ENCODE measurements at places on chromosomes 3 and 15.

DNA sequence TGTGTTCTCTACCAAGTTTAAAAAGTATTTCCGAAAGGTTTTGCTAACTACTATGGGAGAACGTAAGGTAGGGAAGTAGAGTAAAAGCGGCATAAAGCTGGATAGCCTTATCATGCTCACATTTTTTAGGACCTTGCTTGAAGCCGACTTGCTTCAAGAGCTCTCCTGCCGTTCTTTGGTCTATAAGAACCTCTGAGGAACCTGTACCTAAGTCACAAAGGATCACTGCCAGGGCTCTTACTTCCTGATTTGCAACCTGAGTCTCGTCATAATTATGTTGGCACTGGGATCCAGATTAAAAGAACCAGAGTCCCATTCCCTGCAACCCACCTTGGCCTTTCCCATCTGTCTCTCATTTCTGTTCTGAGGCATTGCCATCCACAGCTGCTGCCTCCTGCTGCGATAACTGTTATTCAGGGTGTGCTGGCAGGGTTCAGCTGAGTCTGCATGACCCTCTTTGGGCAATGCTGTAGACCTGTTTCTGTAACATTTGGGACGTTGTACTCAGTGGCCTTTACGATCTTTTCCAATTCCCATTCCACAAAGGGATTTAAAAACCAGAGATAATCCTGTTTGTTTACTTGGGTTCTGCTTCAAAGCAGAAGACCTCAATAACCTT, 131.0 kb upstream of the UMPS start:
- no peak for DNase-seq

- DNase-seq, result peak; percentile 80
Observed at GRCh38 chr15:48868536-48868935, 9.4 kb upstream of the EID1 start.

DNA sequence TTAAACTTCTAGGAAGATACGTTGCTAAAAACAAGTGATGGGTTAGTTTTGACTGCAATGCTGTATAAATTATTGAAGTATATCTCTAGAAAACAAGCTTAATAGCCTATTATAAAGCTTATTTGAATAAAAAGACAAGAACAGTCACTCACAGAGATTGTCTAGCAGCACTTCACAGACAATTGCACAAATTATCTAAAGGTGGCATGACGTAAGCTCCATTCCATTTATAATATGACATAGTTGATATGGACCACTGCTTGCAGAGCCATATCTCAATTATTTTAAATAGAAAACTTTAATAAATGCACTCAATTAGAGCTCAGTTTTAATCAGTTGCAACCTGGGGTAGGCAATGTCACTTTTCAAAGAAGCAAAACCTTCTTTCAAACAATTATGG, 319.9 kb upstream of the GBE1 start:
- no peak for DNase-seq

GRCh38 chr3:196418601-196419000, 13.6 kb downstream of the UBXN7 start:
- no peak for DNase-seq

GRCh38 chr15:57528940-57529565, 62.7 kb upstream of the MYZAP start:
- DNase-seq, result no peak

DNA sequence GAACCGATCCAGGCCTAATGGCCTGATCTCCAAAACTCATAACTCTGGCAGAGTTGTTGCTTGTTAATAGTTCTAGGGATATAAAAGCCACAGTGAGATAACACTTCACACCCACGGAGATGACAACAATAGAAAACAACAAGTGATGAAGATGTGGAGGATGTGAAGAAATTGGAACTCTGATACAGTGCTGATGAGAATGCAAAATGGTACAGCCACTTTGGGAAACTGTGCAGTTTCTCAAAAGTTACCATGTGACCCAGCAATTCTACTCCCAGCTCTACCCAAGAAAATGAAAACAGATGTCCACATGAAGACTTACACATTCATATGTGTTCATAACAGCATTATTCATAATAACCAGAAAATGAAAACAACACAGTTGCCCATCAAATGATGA, 3.8 kb downstream of the CMTM7 start:
- DNase-seq, result no peak

- no peak for DNase-seq
Observed at GRCh38 chr3:180401226-180401625, 200.7 kb upstream of the TTC14 start.

- no peak for DNase-seq
Observed at GRCh38 chr3:55511895-55512570, 24.9 kb upstream of the WNT5A start.
